Thymus (tissue), 14 donors: ENCODE measurements at places on chromosomes 16 and 17. TPM values are rescaled to one million over a fixed set of nuclear protein-coding genes. Genes with fewer than 3 reads are reported as not detected.

Gene RAPGEFL1
- 0.99 TPM for total RNA-seq

Gene IRF8
- total RNA-seq: 119 TPM

Gene NPB
- total RNA-seq: 1.7 TPM

Gene KLHL10
- total RNA-seq: not detected

Gene HBA1
- total RNA-seq: 222 TPM

Gene CA5A
- total RNA-seq: 0.09 TPM

Gene RASL10B
- total RNA-seq: 0.76 TPM

Gene KRTAP2-2
- not detected for total RNA-seq

Gene SRCIN1
- 0.52 TPM for total RNA-seq

Gene UMOD
- 0.28 TPM for total RNA-seq

Gene NOD2
- total RNA-seq: 0.66 TPM

Gene WNT3
- 0.42 TPM for total RNA-seq

- DNase-seq: no peak
Observed at GRCh38 chr17:41987642-41988041, 21.0 kb downstream of the CNP start.

DNA sequence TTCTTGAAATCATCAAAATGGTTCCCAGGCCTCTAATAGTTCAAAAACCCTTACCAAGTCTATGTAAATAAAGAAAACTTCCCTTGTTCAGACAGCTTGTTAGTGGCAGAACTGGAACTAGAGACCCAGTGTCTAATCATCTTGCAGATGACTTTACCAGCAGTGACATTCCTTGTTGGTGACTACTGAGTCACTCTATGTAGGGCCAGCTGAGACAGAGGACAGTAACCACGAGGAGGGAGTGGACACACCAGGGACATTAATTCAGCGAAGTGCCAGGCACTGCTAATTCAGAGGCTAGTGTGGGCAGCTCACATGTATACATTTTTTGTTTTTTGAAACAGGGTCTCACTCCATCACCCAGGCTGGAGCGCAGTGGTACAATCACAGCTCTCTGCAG is 6.1 kb upstream of the HEATR3 start:
- DNase-seq: no peak

- DNase-seq: no peak
Observed at GRCh38 chr17:36505171-36505570, 18.7 kb downstream of the ZNHIT3 start.

DNA sequence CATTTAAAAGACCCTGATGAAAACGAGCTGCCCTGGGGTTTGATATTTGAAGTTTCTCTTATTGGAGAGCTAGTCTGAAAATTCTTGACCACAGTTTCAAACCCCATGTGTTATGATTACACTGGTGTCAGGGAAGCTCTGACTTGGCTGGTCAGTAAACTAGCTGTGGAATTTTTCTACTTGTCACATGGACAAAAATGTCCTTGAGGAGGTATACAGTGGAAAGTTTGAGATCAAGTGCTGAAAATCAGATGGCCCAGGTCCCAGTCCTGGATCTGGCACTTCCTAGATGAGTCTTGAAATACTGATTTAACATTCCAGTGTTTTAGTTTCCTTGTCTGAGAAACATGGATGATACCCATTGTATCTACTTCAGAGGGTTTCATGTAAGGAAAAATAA is 30.7 kb upstream of the SOX9 start:
- no peak for DNase-seq

GRCh38 chr16:49951574-49952195 is 73.3 kb upstream of the CNEP1R1 start:
- no peak for DNase-seq

DNA sequence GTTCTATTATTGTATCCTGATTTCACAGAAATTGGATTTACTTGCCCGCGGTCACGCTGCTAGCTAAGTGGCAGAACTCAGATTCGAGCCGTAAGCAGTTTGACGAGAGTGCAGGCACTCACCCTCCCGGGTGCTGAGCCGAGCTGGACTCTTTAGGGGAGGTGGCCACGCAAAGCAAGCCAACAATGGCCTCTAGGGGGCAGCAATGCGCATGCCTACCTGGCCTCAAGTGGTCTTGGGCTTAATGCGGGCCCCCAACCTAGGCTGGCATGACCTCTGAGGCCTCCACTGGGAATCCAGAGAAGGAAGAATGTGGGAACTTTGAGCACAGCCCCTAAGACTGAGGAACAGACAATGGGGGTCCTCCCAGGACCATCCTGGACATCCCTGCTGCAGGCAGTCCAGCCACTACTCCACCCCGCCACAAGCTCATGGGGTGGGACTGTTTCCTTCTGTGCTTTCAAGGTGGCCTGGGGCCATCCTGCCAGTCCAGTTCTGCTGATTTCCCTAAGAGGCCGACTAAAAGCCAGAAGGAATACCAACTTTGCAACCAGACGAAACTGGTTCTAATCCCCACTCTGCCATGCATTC is 276.5 kb downstream of the XYLT1 start:
- no peak for DNase-seq

- peak; percentile 92 for DNase-seq
Observed at GRCh38 chr16:57984443-57985203, 13.7 kb upstream of the CNGB1 start.

- DNase-seq: no peak
Observed at GRCh38 chr17:38608648-38609047, 2.9 kb upstream of the SRCIN1 start.

DNA sequence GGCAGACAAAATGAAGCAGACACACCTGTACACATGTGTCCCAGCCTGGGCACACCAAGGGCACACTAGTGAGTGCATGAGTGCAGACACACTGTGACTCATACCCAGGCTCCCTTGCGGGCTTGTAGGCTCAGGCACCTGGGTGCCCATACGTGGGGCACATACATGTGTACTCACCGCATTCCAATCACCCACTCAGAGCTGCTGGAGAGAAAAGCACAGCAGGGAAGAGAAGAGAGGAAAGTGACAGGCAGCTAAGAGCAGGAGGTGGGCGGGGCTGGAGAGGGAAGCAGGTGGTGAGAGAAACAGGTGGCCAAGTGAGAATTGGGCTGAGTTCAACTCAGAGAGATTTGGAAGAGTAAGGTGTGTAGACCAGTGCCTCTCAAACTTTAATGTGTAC is 54.0 kb downstream of the TMEM132E start:
- no peak for DNase-seq

GRCh38 chr16:55555436-55555835 is 11.0 kb upstream of the CAPNS2 start:
- DNase-seq: no peak

GRCh38 chr16:19883296-19883965 is 1.2 kb downstream of the GPRC5B start:
- no peak for DNase-seq

GRCh38 chr17:34580685-34581445 is 1.5 kb downstream of the TMEM132E start:
- DNase-seq: no peak

- DNase-seq: no peak
Observed at GRCh38 chr16:83681381-83681956, 126.3 kb upstream of the HSBP1 start.

DNA sequence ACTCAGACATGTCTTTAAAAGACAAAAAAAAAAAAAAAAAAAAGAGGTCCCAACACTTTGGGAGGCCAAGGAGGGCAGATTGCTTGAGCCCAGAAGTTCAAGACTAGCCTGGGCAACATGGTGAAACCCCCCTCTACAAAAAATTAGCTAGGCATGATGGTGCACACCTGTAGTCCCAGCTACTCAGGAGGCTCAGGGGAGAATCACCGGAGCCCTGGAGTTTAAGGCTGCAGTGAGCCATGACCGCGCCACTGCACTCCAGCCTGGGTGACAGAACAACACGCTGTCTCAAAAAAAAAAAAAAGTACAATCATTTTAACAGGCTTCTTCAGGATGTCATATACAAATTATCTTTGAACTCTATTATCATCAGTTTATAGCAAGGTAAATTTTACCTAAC is 22.0 kb downstream of the C16orf87 start:
- DNase-seq: no peak

DNA sequence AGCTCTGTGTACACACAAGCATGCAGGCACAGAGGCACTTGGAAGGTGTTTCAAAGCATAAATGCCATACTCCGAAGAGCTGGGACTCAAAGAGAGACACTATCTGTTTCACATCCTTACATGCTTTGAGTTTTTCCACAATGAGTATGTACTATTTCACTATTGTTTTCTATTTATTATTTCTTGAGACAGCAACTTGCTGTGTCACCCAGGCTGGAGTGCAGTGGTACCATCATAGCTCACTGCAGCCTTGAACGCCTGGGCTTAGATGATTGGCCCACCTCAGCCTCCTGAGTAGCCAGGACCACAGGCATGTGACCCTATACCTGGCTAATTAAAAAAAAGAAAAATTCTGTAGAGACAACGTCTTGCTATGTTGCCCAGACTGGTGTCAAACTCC is 31.6 kb downstream of the CYB5D2 start:
- DNase-seq: no peak

GRCh38 chr17:17758941-17759563 is 77.7 kb downstream of the SREBF1 start:
- DNase-seq: no peak

DNA sequence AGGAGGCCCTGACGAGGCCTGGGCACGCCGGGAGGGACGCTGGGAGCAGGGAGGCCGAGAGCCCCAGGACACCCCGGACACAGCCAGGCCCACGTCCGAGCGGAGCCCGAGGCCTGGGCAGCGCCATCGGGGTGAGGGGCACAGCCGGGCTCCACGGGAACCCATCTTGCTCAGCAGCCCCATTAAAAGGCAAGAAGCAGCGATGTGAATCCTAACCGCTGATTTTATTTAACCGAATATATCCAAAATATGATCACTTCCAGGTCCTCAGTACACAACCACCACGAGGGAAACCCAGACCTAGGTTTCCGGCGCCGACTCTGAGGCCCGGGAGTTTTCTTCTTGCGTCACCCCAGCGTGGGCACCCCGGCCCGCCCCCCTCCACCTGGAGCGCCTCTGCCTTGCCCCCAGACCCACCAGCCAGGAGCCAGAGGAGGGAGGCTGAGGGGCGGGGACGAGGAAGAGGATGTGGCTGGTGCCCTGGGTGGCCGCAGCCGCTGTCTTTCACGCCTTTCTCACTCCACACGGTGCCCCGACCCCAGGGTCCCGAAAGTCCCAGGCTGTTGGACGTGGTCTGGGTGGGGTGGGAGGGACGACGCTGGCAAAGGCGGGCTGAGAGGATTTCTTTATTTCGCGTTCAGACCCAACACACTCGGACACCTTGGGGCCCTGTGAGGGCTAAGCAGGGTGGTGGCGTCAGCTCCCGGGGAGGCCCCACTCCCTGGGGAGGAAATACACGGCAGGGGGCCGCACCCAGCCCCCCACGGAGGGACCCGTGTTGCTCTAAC is 568 bp upstream of the CCDC154 start:
- no peak for DNase-seq

GRCh38 chr17:16515933-16516332 is 23.9 kb upstream of the LRRC75A start:
- DNase-seq: no peak

GRCh38 chr17:1040216-1040600 is 43.3 kb downstream of the TIMM22 start:
- DNase-seq: no peak

DNA sequence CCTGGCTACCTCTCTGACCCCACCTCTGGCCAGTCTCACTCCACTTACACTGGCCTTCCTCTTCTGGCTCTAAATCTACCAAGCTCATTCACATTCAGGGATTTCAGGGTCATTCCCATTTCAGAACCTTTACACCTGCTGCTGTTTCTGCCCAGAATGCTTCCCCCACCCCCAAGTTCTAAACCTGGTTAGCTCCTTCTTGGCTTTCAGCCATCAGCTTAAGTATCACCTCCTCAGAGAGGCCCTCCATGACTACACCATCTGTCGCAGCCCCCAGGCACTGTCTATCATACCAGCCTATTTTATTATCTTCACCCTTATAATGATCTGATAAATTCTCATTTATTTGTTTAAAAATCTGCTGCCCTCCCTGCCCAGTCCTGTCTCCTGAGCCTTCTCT is 23.3 kb upstream of the NGFR start:
- no peak for DNase-seq

GRCh38 chr16:56795011-56795410 is 65.1 kb downstream of the NUP93 start:
- DNase-seq: no peak

DNA sequence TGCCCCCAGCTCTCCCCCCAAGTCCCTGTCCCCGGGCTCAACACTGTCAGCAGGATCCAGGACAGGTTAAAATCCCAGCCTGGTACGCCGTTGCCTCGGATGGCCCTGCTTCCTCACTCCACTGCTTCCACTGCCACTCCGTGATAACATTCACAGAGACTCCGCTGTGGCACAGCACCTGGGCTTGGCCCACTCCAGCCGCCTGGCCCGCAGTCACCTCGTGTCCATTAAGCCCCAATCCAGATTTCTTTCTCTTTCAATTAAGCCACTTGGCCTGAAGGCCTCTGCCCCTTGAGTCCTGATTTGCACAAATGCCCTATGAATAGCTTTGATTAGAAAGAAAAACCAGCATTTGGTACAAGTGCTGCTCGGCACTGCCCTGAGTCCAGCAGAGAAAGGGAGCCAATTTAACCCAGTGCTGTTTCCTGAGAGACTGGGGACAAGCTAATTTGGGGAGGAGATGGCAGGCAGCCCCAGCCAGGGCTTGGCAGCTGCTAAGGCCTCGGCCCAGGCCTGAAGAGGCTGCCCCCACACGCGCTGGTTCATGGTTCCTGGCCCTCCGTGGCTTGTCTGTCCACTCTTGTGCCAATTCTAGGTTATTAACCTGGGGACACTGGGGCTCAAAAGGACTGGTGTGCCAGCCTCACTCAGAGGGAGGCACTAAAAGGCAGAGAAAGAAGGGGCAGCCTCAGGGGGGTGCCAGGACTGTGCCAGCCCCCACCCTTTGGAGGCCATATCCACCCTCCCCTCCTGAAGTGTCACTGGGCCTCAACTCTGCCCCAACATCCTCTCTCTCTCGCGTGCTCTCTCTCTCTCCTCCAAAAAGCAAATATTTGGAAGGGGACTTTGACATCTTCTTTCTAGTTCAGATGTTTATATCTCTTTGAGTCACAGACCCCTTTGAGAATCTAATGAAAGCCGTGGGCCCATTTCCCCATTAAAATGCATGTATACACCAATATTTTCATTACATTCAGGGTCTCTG is 29.8 kb upstream of the SPPL2C start:
- DNase-seq: no peak

DNA sequence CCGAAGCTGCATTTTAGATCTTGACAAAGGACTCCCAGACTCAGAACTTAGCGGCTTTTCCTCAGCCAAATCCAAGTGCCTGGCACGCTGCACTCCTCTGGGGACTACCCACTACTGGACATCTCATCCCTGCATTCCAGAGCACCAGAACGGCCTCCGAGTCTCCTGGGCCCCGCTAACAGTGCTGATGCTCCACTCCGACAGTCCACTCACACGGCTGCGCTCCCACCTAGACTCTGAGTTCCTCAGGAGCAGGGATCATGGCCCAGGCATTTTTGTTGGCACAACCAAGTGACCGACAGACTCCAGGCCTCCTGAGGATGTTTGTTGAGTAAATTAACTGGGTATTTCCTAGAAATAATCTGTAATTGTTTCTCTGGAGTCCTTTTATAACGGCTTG is 79.1 kb downstream of the NDEL1 start:
- no peak for DNase-seq

DNA sequence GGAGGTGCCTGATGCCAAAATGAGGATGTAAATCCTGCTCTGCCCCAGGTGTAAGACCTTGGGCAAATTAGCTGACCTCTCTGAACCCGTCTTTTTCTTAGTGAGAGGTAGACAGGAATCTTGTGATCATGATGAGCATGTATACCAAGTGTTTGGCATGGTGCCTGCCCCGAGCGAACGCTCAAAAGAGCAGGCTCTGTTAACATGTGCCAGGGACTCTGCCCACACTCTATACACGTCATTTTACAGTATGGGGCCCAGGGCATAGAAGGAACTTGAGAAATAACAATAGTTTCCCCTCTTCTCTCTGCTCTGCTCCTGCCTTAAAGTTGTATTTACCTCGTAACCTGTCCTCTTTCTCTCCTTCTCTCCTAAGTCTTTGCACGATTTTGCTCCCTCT is 9.3 kb upstream of the MAF start:
- no peak for DNase-seq
